ENCODE measurements at places on chromosomes 1 and 21.

DNA sequence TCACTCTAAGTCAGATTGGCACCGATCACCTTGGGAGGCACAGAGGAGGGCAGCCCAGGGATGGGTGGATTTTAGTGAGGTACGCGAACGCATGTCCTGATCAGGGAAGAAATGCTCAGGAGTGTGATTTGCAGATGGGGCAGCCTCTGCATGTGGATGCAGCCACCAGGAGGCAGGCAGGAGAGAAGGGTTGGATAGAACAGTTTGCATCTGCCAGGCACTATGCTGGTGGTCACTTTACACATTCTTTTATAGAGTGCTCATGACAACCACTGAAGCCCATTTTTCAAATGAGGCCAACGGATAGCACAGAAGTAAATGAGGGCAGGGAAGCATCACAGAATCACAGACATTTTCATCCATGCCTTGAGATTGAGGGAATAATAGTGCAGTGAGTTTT is 5.7 kb downstream of the LAMB3 start:
- DNase-seq, result no peak

DNA sequence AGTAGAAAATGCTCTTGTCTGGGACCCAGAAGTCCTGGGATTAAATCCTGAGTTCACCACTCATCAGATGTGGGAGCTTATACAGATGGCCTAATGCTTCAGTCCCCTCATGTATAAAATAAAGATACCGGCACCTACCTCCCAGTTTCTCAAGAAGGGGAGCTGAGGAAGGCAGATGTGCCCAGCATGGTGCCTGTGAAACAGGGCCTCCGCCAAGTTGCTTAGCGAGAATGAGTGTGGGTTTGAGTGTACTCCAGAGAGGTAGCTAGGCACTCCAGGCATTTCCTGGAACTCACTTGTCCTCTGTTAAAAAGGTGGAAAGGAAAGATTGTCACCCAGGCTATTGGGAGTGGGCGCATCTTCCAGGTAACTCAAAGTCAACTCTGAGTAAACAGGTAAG is 37.8 kb downstream of the IER5 start:
- DNase-seq, result no peak

GRCh38 chr1:155910621-155911121 is 478 bp downstream of the RIT1 start:
- DNase-seq, result no peak

GRCh38 chr1:170714163-170714562 is 50.2 kb downstream of the PRRX1 start:
- DNase-seq, result no peak

GRCh38 chr1:230158415-230159291 is 91.6 kb downstream of the GALNT2 start:
- no peak for DNase-seq

GRCh38 chr1:174797398-174797797 is 202.3 kb upstream of the CACYBP start:
- no peak for DNase-seq

DNA sequence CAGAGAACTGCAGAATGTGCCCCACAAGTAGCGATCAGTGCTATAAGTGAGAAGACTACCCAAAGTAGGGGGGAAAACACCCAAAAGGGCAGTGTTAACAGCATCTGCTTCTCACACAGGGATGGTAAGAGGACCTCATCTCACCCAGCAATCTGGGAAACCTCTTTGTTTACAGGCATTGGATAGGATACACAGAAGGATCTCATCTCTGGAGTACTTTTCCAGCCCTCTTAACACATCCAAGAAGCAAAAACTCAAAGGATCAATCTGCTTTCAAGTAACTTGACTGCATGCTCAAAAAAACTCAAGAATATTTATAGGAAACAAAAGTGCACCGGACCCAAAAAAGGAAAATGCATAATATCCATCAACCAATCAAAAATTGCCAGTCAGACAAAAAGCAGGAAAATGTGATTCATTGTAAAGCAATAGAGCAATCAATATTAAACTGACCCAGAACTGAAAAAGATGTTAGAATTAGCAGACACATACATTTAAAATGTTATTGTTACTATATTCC is 311.0 kb upstream of the CXADR start:
- DNase-seq, result no peak

GRCh38 chr1:32106663-32107275 is 1.1 kb upstream of the KPNA6 start:
- no peak for DNase-seq

GRCh38 chr1:108719656-108720435 is 7.1 kb downstream of the FNDC7 start:
- DNase-seq, result no peak

DNA sequence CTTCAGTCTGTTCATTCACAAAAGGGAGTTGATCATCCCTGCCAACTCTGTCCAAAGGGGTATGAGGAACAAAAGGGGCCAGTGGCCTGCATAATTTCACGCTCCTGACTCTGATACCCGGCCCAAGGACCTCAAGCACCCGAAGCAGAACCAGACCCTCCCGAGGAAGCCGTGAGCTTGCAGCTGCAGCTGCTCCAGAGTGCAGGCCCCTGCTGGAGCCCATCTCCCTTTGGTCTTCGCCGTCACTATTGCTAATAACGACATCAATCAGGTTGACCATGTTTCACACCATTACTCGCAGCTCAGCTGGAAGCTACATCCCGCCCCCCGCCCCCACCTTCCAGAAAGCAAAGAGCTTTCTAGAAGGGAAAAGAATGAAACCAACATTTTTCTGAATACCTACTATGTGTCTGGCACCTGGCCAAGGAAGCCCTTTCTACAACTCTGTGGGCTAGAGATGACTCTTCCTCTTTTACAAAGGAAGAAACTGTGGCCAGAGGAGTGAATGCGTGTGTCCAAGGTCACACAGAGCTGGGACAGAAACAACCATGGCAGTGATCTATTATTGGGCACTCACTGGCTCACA is 5.5 kb downstream of the NKAIN1 start:
- no peak for DNase-seq

DNA sequence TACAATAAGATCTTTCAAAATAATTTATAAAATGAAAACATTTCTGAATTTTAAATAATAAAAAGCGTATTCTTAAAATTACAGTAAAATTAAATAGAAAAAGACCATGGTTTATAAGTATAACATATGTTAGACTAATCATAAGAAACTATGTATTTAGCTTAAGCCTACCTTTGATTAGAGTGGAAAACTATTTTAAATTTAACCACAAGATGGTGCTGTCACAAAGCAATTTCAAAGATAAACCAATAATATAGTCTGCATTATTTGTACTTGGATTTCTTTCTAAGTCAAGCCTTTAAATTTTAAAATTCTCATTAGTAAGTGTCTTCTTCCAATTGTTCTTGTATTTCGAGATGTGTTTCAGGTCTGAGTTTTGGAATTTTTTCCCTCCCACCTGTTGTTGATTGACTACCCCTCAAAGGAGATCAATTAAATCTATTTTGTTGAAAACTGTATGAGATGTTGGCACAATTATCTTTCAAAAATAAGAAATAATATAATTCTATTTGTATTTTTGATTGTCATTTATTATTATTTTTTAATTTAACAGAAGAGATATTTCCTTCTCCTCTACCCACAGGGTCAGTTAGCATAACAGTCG is 459.8 kb downstream of the KCNT2 start:
- DNase-seq, result no peak

GRCh38 chr1:99657213-99658030 is 11.5 kb downstream of the PALMD start:
- DNase-seq, result no peak

DNA sequence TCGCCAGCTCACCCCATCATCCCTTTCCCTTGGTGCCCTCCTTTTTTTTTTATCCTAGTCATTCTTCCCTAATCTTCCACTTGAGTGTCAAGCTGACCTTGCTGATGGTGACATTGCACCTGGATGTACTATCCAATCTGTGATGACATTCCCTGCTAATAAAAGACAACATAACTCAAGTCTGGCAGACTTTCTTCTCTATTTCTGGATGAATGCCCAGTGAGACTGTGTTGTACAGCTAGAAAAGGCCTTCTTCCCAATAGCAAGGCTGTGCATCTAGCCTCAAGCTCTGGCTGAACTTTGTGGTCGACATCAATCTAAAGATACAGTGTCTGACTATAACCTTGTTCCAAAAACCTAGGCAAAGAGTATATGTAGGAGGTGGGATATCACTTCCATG is 6.4 kb downstream of the IL24 start:
- no peak for DNase-seq

DNA sequence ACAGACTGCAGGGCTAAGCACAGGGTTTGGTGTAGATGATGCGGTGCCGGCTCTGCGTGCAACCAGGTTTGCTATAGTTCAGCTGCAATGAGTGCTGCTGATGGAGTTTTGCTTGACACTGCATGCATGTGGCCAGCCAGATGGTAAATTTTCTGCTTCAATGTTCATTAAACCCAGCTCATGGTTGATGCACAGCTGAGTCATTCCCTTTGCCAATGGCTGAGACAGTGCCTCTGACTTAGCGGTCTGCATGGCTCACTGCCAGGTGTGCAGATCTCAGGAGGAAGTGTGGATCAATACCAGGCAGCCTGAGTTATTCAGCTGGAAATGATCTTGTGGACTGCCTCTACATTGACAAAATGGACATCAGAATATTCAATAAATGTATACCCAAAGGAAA is 172.7 kb upstream of the ZP4 start:
- no peak for DNase-seq

GRCh38 chr1:34885405-34886247 is 26.1 kb upstream of the SMIM12 start:
- no peak for DNase-seq

- no peak for DNase-seq
Observed at GRCh38 chr21:45320261-45321025, 32.7 kb upstream of the POFUT2 start.

DNA sequence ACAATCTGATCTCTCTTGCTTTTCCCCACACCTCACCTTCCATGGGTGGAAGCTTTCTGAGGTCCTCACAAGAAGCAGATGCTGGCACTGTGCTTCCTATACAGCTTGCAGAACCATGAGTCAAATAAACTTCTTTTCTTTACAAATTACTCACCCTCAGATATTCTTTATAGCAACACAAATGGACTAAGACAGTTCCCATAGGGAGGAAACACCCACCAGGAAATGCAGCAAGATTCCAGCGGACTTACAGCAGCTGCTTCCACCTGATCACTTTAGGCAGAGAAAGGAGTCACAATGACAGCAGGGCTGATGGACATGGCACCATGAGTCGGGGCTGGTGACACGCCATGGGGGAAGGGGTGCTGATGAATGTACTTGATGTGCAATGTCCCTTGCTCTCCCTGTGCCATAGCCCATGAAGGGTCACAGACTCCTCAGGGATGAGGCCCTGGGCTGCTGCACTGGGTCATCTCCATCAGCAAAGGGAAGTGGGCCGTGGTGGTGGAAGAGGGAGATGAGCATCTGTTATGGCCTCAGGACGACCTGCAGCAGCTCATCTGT is 53.9 kb downstream of the PRSS38 start:
- peak; percentile 60 for DNase-seq

DNA sequence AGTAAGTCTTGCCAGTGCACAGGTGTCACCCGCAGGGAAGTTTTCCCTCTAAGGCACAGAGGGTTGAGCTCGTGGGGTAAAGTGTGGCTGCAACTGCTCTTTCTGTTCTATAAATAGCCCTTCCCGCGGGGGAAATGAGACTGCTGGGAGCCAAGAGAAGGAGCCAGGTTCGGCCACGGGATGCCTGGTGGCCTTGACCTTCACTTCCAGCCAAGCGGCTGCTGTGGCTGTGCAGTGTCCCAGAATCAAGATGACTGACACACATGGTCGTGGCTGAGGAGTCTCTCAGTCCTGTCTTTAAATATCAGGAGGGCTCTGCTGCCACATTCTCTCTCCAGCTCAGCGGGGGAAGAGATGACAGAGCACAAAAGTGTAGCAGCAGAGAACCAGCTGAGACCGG is 154.1 kb upstream of the VAMP3 start:
- no peak for DNase-seq

GRCh38 chr1:93668121-93668520 is 13.5 kb downstream of the BCAR3 start:
- no peak for DNase-seq

GRCh38 chr1:67647814-67648358 is 37.1 kb upstream of the GADD45A start:
- no peak for DNase-seq

DNA sequence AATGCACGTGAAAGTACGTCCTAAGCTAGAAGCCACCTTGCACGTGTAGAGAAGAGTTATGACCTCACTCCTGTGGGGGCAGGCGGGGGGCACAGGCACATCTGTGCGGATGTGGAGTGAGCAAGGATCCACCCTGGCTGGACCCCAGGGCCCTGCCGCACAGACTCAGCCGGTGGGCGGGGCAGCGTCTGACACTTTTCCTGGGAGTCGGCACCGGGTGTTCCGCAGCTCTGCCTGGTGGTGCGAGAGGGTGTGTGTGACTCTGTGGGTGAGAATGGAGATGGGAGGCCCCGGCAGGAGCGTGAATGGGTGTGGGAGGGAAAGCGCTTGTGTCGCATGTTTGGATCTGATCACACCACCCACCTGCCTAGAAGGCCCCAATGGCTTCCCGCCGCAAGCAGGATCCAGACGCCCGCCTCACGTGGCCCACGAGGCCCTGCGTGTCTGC is 29.5 kb downstream of the RAP1GAP start:
- no peak for DNase-seq

GRCh38 chr1:179445593-179445992 is 79.8 kb downstream of the AXDND1 start:
- no peak for DNase-seq

- no peak for DNase-seq
Observed at GRCh38 chr1:102821707-102822106, 286.6 kb downstream of the COL11A1 start.

DNA sequence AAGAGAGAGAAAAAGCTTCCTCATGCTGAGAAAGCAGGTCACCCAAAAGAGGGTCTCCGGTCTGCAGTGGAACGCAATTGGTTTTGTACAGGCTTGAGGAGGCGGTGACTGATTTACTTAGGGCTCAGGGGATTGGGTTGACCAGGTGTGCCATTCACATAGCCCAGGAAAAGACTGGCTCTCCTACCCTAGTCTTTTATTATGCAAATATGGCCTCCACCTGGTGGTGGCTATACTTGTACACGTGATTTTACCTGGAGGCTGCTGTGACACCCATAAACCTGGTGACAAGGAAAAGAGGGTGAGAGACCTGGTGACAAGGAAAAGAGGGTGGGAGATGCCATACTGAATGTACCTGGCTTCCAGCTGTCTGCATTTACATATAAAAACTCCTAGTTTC is 49.9 kb downstream of the DNTTIP2 start:
- no peak for DNase-seq

DNA sequence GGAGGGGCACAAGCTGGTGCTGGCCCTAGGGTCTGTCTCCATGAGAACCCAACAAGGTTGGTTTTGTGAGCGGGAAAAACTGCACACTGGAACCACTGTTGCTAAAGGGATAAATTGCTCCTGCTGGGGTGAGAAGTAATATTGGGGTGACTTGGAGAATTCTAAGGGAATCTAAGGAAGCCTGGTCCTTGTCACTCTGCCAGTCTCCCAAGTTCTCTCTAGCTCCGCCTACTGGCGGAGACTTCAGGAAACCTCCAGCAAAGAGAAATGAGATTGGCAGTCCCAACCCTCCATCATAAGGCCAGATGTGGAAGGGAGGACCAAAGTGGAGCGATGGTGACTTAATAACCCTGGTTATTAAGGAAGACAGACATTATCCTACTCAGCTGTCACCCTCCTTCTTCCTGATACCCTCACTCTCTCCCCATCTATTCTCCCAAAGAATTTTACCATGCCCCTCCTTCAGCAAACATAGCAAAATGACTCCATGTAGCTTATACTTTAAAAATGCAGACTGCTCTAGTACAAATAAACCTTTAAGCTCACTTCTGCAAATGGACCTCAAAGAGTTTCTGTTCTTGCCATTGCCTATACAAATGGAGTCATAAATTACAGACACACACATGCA is 2.7 kb downstream of the LCE1F start:
- no peak for DNase-seq

- no peak for DNase-seq
Observed at GRCh38 chr1:97013136-97013535, 291.6 kb downstream of the PTBP2 start.

GRCh38 chr21:38688068-38688467 is 117.7 kb upstream of the ETS2 start:
- no peak for DNase-seq
